ENCODE measurements at places on chromosomes 12 and 14. TPM values are rescaled to one million over a fixed set of nuclear protein-coding genes. Genes with fewer than 3 reads are reported as not detected.

NPFF gene
- total RNA-seq = not detected

TMCC3 gene
- 39.6 TPM for total RNA-seq

ARG2 gene
- 12.2 TPM for total RNA-seq

AP1G2 gene
- 62.9 TPM for total RNA-seq

ACOT4 gene
- total RNA-seq = 6.5 TPM

DRAM1 gene
- 22.3 TPM for total RNA-seq

BHLHE41 gene
- 7.5 TPM for total RNA-seq

MMP17 gene
- 3.8 TPM for total RNA-seq

NID2 gene
- total RNA-seq = 37.2 TPM

PRKAG1 gene
- 63.1 TPM for total RNA-seq

SLC17A8 gene
- total RNA-seq = not detected

HAL gene
- 1.2 TPM for total RNA-seq

SERPINA12 gene
- not detected for total RNA-seq

SFSWAP gene
- 64.7 TPM for total RNA-seq

LRFN5 gene
- 2.4 TPM for total RNA-seq

RAPGEF3 gene
- 53.4 TPM for total RNA-seq

IFNG-AS1 gene
- not detected for total RNA-seq

KCNJ8 gene
- total RNA-seq = 20.4 TPM

KRT80 gene
- not detected for total RNA-seq

SLC2A3 gene
- 139 TPM for total RNA-seq

SH2B3 gene
- total RNA-seq = 40.8 TPM

EGLN3 gene
- total RNA-seq = 4.6 TPM

RNASE12 gene
- total RNA-seq = not detected

VWF gene
- total RNA-seq = 415 TPM

GALNT4 gene
- total RNA-seq = 16.6 TPM

ANG gene
- 54.9 TPM for total RNA-seq

TSHR gene
- total RNA-seq = 0.74 TPM

OR6C2 gene
- total RNA-seq = not detected
